Activated CD4-positive, alpha-beta T cell treated with anti-CD3 and anti-CD28 coated beads, Interleukin-2, amount 10 ng/mL, durations not matched to agents 7 days and 5 days (primary cell): ENCODE measurements at places on chromosomes 5 and 9.

GRCh38 chr9:136670576-136671253 lies 8.0 kb downstream of the EGFL7 start:
- no peak for DNase-seq

GRCh38 chr5:10140195-10140973 lies 109.3 kb downstream of the ATPSCKMT start:
- DNase-seq: no peak

GRCh38 chr5:31029925-31030324 lies 163.6 kb upstream of the CDH6 start:
- no peak for DNase-seq

- no peak for DNase-seq
Measured at GRCh38 chr5:33834334-33834733, 57.5 kb downstream of the ADAMTS12 start.

DNA sequence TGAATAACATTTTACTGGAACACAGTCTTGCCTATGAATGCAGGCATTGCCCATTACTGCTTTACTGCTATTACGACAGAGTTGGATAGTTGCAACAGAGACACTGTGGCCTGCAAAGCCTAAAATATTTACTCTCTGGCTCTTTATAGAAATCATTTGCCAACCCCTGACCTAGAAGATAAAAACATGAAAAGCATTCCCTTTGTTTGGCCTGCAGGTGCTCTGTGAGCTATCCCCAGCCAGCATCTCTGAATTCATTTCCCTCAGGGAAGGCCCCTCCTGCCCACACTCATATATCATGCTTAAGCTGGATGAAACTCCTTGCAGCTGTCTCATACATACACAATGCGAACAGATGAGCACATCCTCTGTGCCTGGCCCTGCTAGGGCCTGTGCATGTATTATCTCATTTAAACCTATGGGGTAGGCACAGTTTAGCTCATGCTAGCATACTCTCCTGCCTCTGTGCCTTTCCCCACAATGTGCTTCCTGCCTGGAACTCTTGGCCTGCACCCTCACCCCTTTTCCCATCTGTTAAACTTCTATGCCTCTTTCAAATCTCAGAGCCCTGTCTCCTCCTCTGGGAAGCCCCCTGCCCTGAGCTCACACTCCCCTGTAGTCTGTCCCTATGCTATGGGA lies 193.1 kb downstream of the PAX5 start:
- no peak for DNase-seq

DNA sequence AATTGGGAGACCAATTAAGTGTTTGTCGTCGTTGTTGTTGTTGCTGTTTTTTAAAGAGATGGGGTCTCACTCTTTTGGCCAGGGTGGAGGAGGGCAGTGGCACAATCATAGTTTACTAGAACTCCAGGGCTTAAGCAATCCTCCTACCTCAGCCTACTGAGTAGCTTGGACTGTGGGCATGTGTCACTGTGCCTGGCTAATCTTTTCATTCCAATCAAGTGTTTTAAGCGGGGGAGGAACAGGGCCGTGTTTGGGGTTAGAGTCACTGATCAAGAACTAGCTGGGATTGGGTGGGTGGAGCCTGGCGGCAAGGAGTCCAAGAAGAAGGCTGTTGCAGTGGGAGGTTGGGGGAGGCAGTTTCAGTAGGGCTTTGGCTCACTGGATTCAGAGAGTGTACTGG lies 13.8 kb downstream of the SNX30 start:
- no peak for DNase-seq

- DNase-seq: no peak
Measured at GRCh38 chr5:64145216-64145895, 20.3 kb upstream of the RNF180 start.

GRCh38 chr9:137521405-137521985 lies 28.7 kb downstream of the PNPLA7 start:
- no peak for DNase-seq

GRCh38 chr5:33343676-33344327 lies 97.0 kb upstream of the TARS1 start:
- DNase-seq: no peak

- DNase-seq: no peak
Measured at GRCh38 chr5:14035859-14036503, 91.5 kb upstream of the DNAH5 start.

GRCh38 chr5:157865781-157866180 lies 6.8 kb upstream of the CLINT1 start:
- no peak for DNase-seq

- DNase-seq: no peak
Measured at GRCh38 chr5:141825791-141826560, 52.2 kb downstream of the PCDH1 start.

GRCh38 chr5:152349683-152350526 lies 55.2 kb downstream of the NMUR2 start:
- peak; percentile 40 for DNase-seq

- peak; percentile 68 for DNase-seq
Measured at GRCh38 chr9:79883073-79883645, 311.4 kb downstream of the TLE4 start.

DNA sequence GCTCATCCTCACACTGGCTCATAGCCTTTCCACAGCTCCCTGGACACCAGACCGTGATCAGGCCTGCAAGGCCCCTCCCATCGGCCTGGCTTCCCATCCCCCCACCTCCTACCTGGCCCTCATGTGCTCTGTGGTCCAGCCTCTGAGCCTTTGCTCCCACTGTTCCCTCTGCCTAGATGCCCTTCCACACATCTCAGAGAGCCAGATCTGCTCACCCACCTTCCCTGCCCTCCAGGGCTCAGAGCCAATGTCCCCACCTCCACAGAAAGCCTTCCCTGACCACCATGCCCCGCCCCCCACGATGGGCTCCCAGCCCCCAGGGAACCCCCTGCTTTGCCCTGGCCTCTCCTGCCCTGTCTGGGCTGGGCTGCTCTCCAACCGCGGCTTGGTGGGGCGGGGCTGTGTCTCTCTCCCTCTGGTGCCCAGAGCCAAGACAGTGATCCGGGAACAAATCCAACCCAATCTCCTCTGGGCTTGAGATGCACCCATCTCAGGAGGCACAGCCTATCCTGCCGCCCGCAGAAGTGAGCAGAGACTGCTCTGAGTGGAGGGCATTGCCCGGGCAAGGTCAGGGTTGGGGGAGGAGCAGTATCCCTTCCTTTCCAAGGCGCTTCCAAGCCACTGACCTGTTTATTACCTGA lies 1.6 kb downstream of the NINJ1 start:
- DNase-seq: no peak

DNA sequence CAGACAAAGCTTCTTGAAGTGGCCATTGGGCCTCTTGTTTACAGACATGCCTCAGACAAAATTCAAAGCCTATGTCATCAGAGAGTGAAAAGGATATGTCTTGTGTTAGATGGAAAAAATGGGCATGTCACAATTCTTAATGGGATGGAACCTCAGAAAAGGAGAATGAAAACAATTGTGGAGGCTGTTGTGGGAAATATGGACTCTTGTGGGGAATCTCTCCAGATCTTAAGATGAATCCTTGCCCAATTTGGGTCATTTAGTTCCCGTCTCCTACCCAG lies 19.5 kb downstream of the SLC22A5 start:
- no peak for DNase-seq

- no peak for DNase-seq
Measured at GRCh38 chr5:422323-423232, 20.4 kb upstream of the EXOC3 start.
